ENCODE measurements at places on chromosomes 2 and 18. TPM values are rescaled to one million over a fixed set of nuclear protein-coding genes. Genes with fewer than 3 reads are reported as not detected.
A peak's percentile ranks its signal among the peaks of the same experiment; 100 is the strongest.

The COL3A1 gene
- 29.0 TPM for polyA plus RNA-seq

- H3K4me1 ChIP-seq: peaks cover 52% of the 10 kb centered on the region
- H3K36me3 ChIP-seq: no peaks in the 10 kb centered on the region
- no peak for DNase-seq
Observed at GRCh38 chr18:47912794-47913585, 17.5 kb downstream of the SMAD2 start.

The KCNG2 gene
- not detected for polyA plus RNA-seq

The ITGB6 gene
- polyA plus RNA-seq: 2.1 TPM

- no peaks in the 10 kb centered on the region for H3K4me1 ChIP-seq
- H3K27ac ChIP-seq: no peak overlapping the region
- DNase-seq: no peak
- H3K36me3 ChIP-seq: no peaks in the 10 kb centered on the region
Observed at GRCh38 chr18:61963705-61964104, 70.9 kb upstream of the RNF152 start.

- no peaks in the 10 kb centered on the region for H3K36me3 ChIP-seq
- no peaks in the 10 kb centered on the region for H3K4me1 ChIP-seq
- no peak overlapping the region for H3K27ac ChIP-seq
- DNase-seq: no peak
- H3K27me3 ChIP-seq: no peaks in the 10 kb centered on the region
Observed at GRCh38 chr18:41974796-41975201, 19.8 kb downstream of the PIK3C3 start.

DNA sequence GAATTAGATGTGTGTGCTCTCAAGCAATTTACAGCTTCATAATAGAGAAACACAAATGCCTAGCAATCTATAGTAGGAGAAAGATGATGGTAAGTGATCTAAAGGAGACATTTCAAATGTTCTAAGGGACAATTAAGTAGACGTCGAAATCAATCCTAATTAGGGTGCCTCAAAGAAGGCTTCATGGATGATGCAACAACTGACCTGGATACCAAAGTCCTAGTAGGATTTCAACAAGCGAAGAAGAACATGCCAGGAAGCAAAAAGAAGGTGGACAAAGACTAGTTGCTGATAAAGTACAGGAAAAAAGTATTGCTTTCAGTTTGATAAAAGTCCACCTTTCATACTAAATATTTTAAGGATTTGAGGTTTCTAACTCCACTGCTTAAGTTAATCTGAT is 12.5 kb downstream of the FIGN start:
- no peaks in the 10 kb centered on the region for H3K36me3 ChIP-seq
- H3K4me3 ChIP-seq: no peak overlapping the region
- H3K27ac ChIP-seq: no peak overlapping the region
- no peaks in the 10 kb centered on the region for H3K4me1 ChIP-seq
- no peak for DNase-seq

GRCh38 chr2:6181525-6181924 is 489.3 kb downstream of the SOX11 start:
- H3K36me3 ChIP-seq: no peaks in the 10 kb centered on the region
- DNase-seq: no peak
- no peak overlapping the region for H3K4me3 ChIP-seq
- peak overlapping the region; percentile 4 for H3K27ac ChIP-seq
- no peaks in the 10 kb centered on the region for H3K27me3 ChIP-seq

GRCh38 chr18:33830213-33830612 is 252.2 kb downstream of the ASXL3 start:
- DNase-seq: no peak
- H3K4me3 ChIP-seq: no peak overlapping the region
- no peaks in the 10 kb centered on the region for H3K27me3 ChIP-seq

DNA sequence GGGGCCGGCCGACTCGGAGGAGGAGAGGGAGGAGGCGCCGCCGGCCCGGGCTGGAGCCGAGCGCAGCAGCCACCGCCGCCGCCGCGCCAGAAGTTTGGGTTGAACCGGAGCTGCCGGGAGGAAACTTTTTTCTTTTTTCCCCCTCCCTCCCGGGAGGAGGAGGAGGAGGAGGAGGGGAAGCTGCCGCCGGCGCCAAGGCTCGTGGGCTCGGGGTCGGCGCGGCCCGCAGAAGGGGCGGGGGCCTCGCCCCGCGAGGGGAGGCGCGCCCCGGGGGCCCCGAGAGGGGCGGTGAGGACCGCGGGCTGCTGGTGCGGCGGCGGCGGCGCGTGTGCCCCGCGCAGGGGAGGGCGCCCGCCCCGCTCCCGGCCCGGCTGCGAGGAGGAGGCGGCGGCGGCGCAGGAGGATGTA is 316 bp downstream of the CRIM1 start:
- no peak for DNase-seq
- peak overlapping the region; percentile 92 for H3K27ac ChIP-seq
- H3K4me3 ChIP-seq: peak overlapping the region; percentile 95
- no peaks in the 10 kb centered on the region for H3K27me3 ChIP-seq
- no peaks in the 10 kb centered on the region for H3K36me3 ChIP-seq
- H3K4me1 ChIP-seq: peaks cover 32% of the 10 kb centered on the region

DNA sequence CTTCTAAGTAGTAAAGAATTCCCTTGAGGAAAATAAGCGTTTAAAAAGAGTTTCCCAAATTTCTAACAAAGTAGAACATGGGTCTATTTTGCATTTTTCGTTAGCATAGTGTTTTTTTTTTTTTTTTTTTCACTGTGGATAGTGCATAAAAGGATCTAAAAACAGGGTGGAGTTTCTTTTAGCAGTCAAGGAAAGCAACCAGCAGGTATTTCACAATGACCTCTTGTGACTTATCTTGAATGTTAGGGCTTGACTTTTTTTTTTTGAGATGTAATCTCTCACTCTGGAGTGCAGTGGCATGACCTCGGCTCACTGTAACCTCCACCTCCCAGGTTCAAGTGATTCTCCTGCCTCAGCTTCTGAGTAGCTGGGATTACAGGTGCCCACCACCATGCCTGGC is 14.9 kb upstream of the DGKD start:
- DNase-seq: no peak
- no peak overlapping the region for H3K4me3 ChIP-seq
- no peaks in the 10 kb centered on the region for H3K36me3 ChIP-seq
- no peaks in the 10 kb centered on the region for H3K4me1 ChIP-seq
- H3K27ac ChIP-seq: no peak overlapping the region

The FAM228A gene
- polyA plus RNA-seq: 0.23 TPM

The AQP12A gene
- not detected for polyA plus RNA-seq

All from psoas muscle (tissue), 8 donors.